T follicular helper cell (primary cell): ENCODE measurements at places on chromosomes 4 and X.
A peak's percentile ranks its signal among the peaks of the same experiment; 100 is the strongest.

DNA sequence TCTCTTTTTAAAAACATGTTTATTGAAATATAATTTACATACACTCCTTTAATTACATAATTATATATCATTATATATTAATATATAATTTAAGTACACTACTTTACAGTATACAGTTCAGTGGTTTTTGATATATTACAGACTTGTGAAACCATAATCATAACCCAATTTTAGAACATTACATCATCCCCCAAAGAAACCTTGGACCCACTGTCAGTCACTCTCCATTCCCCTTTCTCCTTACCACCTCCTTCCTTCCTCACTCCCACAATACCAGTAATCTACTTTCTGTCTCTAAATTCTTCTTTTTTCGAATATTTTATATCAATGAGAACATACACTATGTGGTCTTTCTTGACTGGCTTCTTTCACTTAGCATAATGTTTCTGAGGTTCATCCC, 17.9 kb upstream of the EXOSC9 start:
- DNase-seq, result no peak

- DNase-seq, result no peak
Observed at GRCh38 chr4:26368685-26369084, 47.9 kb downstream of the RBPJ start.

DNA sequence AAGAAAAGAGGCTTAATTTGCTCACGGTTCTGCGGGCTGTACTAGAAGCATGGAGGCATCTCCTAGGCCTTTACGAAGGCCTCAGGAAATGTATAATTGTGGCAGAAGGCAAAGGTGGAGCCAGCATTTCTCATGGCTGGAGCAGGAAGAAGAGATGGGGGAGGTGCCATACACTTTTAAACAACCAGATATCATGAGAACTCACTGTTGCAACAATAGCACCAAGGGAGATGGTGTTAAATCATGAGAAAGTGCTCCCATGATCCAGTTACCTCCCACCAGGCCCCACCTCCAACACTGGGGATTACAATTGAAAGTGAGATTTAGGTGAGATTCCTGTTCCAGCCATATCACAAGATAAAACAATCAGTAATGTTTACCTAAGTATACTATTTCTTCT, 45.5 kb downstream of the MTHFD2L start:
- DNase-seq, result no peak

GRCh38 chrX:1327651-1328304, 8.8 kb upstream of the IL3RA start:
- DNase-seq, result no peak

DNA sequence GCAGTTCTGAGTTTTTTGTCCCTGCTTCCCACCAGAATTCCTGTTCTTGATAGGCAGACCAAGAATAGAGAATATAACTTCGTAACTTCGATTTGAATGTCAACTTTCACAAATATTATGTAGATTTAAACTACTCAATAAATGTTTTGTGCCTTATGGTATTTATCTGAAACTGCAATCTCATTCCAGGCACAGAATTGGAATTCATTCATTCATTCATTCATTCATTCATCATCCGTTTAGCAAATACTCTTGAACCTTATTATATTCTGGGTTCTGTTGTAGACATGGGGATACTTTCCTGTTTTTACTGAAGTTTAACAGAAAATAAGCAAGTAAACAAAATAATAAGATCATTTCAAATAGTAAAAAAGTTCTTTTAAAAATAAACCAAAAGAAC, 324.4 kb downstream of the UNC5C start:
- no peak for DNase-seq

GRCh38 chrX:130079824-130080406, 30.4 kb downstream of the ELF4 start:
- DNase-seq, result peak; percentile 33

DNA sequence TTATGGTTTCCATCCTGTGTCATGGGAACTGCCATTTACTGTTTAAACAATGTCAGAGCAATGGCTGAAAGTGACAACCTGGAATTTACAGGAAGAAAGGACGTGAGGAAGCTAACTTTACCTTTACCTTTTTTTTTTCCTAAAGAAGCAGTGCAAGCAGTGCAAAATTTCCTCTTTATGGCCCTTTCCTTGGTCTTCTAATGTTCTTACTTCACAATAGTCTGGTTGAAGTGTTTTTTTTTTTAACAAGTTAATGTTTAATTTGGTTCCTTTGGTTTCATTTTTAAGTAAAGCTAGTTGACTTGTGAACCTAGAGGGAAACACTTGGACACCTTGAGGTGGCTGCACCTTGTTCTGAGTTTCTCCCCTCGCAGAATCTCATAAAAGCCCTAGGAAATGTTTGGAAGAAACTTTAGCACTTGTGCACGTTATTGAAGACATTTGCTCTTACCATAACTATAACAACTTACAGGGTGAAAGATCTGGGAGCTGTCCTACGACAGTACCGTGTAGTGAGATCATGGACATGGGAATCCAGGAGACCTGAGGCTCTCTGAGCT, 1.8 kb downstream of the SGMS2 start:
- DNase-seq, result no peak

GRCh38 chr4:102116121-102116520, 229.2 kb downstream of the SLC39A8 start:
- DNase-seq, result no peak

- no peak for DNase-seq
Observed at GRCh38 chrX:130053236-130053635, 57.1 kb downstream of the ELF4 start.

DNA sequence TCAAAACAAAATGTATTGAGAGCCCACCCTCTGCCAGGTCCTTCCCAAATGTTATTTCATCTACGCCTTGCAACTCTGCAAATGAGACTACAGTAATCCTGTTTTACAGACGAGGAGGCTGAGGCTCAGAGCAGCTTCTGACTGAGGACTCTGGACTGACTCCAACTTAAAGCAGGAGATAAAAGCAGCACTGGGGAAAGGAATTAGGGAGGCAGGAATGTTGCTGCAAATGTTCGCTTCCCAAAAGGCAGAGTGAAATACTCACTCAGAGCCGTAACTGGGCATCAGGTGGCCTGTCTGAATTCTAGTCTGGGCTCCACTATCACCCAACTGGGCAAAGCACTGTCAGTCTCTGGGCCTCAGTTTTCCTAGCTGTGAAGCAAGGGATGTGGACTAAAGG, 94.7 kb upstream of the SRD5A3 start:
- DNase-seq, result no peak

DNA sequence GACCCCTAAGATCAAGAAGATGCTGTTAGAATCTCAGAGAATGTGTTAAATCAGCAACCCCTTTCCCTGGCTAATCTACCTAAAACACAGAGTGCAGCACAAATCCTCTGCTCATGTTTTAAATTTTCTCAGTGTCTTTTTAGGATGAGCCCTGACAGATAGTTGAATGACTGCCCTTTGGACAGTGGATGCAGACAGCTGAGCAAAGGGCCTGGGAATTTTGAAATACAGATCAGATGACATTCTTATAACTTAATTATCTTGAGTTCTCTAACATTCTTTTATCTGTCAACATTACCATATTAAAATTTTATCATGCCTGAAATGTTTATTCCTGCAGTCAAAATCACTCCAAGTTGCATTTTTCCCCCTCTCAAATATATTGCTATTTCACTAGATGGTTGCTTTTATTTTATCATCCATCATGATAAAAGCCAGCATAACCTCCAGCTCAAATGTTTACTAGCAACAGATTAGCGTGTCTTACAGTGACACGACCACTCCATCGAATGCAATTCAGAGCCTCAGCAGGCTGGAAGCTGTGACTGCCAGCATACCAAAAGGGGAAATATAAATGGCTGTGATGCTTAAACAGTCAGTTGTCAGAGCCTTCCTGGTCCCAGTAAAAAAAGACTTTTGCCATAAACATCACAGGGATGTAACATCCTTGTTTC, 22.8 kb upstream of the ARHGAP24 start:
- DNase-seq, result no peak

DNA sequence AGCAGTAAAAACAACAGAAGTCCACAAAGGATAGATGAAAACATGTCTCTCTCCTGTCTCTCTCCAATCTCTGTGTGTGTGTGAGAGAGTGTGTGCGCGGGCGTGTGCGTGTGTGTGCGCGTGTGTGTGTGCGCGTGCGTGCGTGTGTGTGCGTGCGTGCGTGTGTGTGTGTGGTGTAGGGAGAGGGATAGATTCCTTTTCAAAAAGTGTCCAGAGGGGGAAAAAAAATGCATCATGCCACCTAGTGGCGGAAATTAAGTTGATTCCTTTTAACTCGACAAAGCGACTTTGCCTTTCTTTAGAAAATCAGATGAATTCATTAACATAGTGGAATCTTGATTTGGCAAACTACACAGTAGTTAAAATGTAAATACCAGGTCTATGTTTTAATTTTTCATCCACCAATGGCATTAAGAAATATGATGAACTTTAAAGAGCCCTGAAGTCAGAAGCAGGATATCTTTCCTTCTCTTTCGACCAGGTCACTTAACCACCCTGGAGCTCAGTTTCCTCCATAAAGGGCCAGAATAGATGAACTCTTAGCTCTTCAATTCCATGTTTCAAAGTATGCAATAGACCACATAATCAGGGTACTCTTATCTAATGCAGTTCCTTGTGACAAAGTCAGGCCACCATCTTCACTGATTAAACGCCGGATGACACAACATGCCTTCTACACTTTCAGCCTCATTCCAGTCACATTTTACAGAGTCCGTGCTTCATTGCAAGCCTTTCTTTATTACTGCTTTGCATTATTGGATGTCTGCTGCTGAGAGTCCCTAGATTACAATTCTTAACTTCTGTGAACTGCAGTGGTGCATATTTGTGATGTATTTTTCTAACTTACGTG, 162.8 kb downstream of the FBXO8 start:
- DNase-seq, result no peak

DNA sequence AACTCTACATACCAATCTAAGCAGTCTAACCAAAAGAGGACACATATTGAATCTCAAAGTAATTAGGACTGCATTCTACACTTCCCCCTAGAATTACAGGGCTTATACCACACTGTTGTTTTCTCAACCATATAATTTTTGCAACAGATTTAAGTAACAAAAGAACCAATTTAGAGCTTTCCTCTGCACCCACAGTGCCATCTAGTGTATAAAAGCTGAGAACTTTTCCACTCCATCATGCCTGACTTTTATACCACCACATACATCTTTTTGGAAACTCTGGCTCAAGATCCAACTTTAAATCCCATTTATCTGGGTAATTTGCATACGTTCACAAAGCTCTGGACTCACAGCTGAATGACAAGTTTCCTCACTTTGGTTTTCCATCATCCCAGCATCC, 99.5 kb downstream of the EFHC2 start:
- DNase-seq, result no peak

- no peak for DNase-seq
Observed at GRCh38 chr4:94457692-94458106, 6.0 kb downstream of the PDLIM5 start.
